ENCODE measurements at places on chromosomes 5 and 9. TPM values are rescaled to one million over a fixed set of nuclear protein-coding genes. Genes with fewer than 3 reads are reported as not detected.

CYLC2 gene
- total RNA-seq: not detected

FAM169A gene
- total RNA-seq: 0.72 TPM

GRCh38 chr5:163682234-163682633, 176.8 kb downstream of the MAT2B start:
- H3K4me3 ChIP-seq: no peak overlapping the region
- no peaks in the 10 kb centered on the region for H3K36me3 ChIP-seq
- no peaks in the 10 kb centered on the region for H3K4me1 ChIP-seq
- DNase-seq: no peak

GRCh38 chr5:137635521-137635921, 100.4 kb downstream of the KLHL3 start:
- no peaks in the 10 kb centered on the region for H3K27me3 ChIP-seq
- H3K36me3 ChIP-seq: peaks cover 13% of the 10 kb centered on the region
- DNase-seq: peak; percentile 51
- H3K4me1 ChIP-seq: no peaks in the 10 kb centered on the region
- H3K27ac ChIP-seq: no peak overlapping the region
- no peak overlapping the region for H3K4me3 ChIP-seq

All from endothelial cell of umbilical vein (primary cell).